ENCODE measurements at places on chromosomes 2 and 18. TPM values are rescaled to one million over a fixed set of nuclear protein-coding genes. Genes with fewer than 3 reads are reported as not detected.
A peak's percentile ranks its signal among the peaks of the same experiment; 100 is the strongest.

DNA sequence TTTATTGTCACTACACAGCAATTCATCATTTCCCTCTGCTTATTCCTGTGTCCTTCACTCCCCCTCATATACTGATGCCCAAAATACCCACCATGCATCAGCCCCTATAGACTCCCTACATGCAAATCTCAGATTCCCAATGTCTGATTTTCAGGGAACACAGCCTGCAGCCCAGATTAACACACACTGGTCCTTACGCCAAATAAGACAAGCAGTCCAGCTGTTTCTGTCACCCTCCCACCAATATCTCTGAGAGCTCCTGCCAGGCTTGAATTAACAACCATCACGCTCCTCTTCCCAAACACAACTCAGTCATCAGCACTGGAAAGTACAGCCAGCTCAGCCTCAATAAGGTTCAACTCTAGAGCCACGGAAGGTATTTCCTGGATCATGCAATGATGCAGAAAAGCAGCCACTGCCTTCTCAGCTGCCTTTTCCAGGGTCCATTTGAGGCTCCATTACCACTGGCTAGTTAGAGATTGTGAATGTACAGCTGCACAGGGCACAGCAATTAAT, 39.0 kb upstream of the SLC35F5 start:
- no peaks in the 10 kb centered on the region for H3K4me1 ChIP-seq
- H3K27me3 ChIP-seq = no peaks in the 10 kb centered on the region
- no peak overlapping the region for H3K27ac ChIP-seq
- no peaks in the 10 kb centered on the region for H3K36me3 ChIP-seq
- no peak for DNase-seq

The SPIRE1 gene
- total RNA-seq = 0.99 TPM

DNA sequence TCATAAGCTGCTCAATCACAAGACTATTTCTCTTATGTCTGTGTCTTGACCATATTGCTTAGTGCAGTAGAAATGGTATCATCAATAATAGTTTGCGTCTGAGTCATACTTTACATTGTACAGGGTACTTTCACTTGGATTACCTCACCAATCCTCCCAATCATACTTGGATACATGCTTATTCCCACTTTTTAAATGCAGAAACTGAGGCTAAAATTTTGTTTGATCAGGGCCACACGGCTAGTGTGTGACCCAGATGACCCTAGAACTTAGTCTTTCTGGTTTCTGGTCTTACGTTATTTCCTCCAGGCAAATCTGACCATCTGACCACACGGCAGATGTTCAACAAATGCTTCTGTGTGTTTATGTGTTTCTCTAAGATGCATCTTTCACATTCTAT, 23.8 kb upstream of the CCL20 start:
- H3K27me3 ChIP-seq = no peaks in the 10 kb centered on the region
- no peak overlapping the region for H3K27ac ChIP-seq
- H3K4me1 ChIP-seq = no peaks in the 10 kb centered on the region

- no peak overlapping the region for H3K27ac ChIP-seq
- H3K27me3 ChIP-seq = peaks cover 28% of the 10 kb centered on the region
- H3K4me1 ChIP-seq = peaks cover 31% of the 10 kb centered on the region
- peak overlapping the region; percentile 56 for H3K4me3 ChIP-seq
These were observed 1.7 kb downstream of the FZD7 start for GRCh38 chr2:202035089-202035940.

DNA sequence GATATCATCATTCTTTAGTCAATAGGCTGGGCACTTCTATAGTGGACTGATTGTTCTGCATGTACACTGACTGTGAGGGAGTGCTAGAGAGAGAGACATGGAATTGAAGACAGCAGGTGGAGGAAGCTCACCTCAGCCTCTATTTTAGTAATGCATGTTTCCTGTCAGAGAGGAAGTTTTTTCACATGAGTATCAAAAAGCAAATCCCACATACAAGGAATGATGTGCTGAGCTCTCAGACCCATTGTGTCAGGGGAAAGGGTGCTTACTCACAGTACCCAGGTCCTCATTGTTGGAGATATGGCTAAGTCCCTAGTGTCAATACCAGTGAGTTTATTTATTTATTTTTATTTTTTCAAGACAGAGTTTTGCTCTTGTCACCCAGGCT, 9.9 kb upstream of the CDK15 start:
- H3K4me1 ChIP-seq = no peaks in the 10 kb centered on the region
- no peak overlapping the region for H3K27ac ChIP-seq
- DNase-seq = no peak
- no peaks in the 10 kb centered on the region for H3K27me3 ChIP-seq
- no peaks in the 10 kb centered on the region for H3K36me3 ChIP-seq

DNA sequence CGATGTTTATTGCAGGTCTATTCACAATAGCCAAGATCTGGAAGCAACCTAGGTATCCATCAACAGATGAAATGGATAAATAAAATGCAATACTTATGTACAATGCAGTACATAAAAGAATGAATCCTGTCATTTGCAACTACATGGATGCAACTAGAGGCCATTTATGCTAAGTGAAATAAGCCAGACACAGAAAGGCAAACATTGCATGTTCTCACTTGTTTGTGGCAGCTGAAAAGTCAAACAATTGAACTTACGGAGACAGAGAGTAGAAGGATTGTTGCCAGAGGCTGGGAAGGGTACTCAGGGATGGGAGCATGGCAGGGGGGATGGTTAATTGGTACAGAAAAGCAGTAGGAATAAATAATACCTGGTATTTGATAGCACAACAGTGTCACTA, 563.9 kb downstream of the TMX3 start:
- no peak for DNase-seq
- no peak overlapping the region for H3K27ac ChIP-seq
- no peak overlapping the region for H3K4me3 ChIP-seq
- no peaks in the 10 kb centered on the region for H3K36me3 ChIP-seq

The TTC39C gene
- total RNA-seq = 91.8 TPM

GRCh38 chr2:226467221-226467620, 332.4 kb downstream of the IRS1 start:
- no peaks in the 10 kb centered on the region for H3K36me3 ChIP-seq
- no peak overlapping the region for H3K4me3 ChIP-seq
- DNase-seq = no peak

DNA sequence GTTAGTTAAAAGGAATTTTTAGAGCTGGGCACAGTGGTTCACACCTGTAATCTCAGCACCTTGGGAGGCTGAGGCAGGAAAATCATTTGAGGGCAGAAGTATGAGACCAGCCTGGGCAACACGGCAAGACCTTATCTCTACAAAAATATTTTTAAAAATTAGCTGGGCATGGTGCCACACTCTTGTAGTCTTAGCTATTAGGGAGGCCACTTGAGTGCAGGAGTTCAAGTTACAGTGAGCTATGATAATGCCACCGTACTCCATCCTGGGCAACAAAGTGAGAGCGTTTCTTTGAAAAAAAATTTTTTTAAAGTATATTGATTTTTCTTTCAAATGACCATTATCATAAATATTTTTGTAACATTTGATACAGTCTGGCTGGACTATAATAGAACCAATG, 93.6 kb upstream of the FAM117B start:
- no peak overlapping the region for H3K27ac ChIP-seq
- H3K36me3 ChIP-seq = no peaks in the 10 kb centered on the region
- no peak overlapping the region for H3K4me3 ChIP-seq
- no peaks in the 10 kb centered on the region for H3K4me1 ChIP-seq
- no peaks in the 10 kb centered on the region for H3K27me3 ChIP-seq

DNA sequence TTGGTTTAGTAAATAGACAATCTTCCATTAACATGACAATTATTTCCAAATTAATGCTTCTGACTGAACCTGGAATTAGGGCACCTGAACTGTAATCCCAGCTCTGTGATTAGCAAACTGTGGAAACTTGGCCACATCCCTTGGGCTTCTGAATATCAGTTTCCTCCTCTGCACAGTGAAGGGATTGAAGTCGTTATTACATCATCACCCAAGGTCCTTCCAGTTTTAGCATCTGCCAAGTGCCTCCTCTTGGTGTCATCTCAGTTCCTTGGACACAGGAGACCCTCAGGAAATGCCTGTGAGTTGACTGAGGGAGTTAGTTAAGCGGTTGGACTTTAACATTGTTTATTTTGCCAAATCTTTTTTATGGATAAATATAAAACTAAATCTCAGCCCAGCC, 64.8 kb downstream of the MOGAT1 start:
- H3K27ac ChIP-seq = no peak overlapping the region
- no peak overlapping the region for H3K4me3 ChIP-seq
- no peaks in the 10 kb centered on the region for H3K4me1 ChIP-seq
- peaks cover 10% of the 10 kb centered on the region for H3K27me3 ChIP-seq
- H3K36me3 ChIP-seq = no peaks in the 10 kb centered on the region

- H3K36me3 ChIP-seq = no peaks in the 10 kb centered on the region
- no peak overlapping the region for H3K4me3 ChIP-seq
- peaks cover 3% of the 10 kb centered on the region for H3K27me3 ChIP-seq
- DNase-seq = no peak
- no peak overlapping the region for H3K27ac ChIP-seq
These were observed 118.0 kb downstream of the PXDN start for GRCh38 chr2:1626271-1626681.

The KCTD1 gene
- total RNA-seq = 1.1 TPM

DNA sequence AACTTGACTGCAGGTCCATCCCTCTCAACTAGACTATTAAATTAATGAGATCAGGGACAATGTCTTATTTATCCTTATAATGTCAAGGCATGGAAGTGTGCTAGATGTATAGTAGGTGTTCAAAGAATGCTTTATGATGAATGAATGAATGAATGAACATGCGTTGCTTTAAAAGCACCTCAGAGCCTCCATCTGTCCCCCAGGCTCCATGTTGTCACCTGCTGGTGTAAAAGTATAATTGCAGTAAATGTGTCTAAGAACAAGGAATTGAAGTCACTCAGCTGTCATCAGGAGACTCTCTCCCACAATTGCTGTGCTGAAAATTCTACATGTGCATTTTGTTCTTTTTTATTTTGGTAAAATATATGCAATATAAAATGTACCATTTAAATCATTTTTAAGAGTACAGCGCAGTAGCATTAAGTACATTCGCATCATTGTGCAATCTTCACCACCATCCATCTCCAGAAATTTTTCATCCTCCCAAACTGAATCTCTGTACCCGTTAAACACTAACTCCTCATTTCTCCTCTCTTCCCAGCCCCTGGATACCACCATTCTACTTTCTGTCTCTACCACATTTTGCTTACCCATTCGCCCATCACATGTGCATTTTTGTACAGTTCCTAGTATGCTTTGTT, 52.6 kb downstream of the GNAL start:
- H3K27ac ChIP-seq = no peak overlapping the region
- H3K36me3 ChIP-seq = no peaks in the 10 kb centered on the region
- no peak overlapping the region for H3K4me3 ChIP-seq
- H3K4me1 ChIP-seq = no peaks in the 10 kb centered on the region

The KLHL29 gene
- total RNA-seq = 2.5 TPM

The SOX11 gene
- total RNA-seq = not detected
